COLO829 (cell line): ENCODE measurements at places on chromosomes 12 and 14.

GRCh38 chr12:127660961-127661360 lies 606.0 kb upstream of the TMEM132C start:
- no peak for DNase-seq

- no peak for DNase-seq
Observed at GRCh38 chr14:59429790-59430189, 35.4 kb downstream of the GPR135 start.

- no peak for DNase-seq
Observed at GRCh38 chr14:61663312-61663979, 31.9 kb upstream of the HIF1A start.

- peak; percentile 77 for DNase-seq
Observed at GRCh38 chr12:130925666-130926015, 28.1 kb upstream of the ADGRD1 start.

GRCh38 chr14:84361476-84361875 lies 1168.5 kb upstream of the FLRT2 start:
- DNase-seq: no peak

DNA sequence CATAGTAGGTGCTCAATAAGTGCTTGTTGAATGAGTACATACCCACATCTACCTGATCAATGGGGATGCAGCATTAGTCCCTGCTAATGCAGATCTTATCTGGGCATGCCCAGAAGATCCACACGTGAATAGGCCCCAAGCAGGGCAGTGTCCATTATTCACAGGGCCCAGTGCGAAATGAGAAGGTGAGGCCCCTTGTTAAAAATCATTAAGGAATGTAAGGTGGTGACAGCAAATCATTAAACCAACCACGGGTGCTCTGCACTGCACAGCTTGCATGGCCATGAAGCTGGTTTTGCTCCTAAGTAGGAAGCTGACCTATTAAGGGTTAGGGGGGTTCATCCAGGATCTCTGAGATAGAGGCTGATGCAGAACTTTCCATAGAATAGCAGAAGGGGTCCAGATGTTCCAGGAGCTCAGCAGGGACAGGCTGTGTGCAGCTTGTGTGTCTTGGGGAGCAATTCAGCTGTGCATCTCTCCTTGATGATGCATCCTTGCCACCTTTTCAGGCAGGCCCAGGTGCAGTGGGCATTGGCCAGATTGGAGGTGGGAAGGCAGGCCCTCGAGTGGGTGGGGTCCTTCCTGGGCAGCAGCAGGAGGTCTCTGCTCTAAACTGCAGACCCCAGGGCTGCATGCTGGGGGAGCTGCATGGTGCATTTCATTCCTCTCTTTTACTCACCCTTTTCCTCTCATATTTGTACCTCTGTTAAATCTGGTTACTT lies 231.3 kb upstream of the PWP1 start:
- DNase-seq: no peak

DNA sequence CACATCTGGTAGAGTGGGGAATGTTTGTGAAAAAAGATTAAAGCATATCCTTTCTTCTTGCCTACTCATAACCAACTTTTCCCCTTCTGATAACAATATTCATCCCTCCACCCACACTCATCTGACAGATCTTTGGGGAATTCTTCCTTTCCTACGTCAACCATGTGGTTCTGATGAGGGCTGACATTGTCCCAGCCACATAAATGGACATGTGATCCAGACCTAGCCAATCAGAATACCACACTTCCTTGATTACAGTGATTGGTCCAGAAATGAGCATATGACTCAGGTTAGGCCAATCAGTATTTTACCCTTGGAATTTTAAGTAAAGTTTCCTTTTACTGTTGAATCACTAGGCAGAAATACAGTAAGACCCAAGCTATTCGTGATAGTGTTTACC lies 58.9 kb downstream of the GPR65 start:
- no peak for DNase-seq

GRCh38 chr14:100807979-100808734 lies 17.8 kb upstream of the MEG3 start:
- DNase-seq: no peak

DNA sequence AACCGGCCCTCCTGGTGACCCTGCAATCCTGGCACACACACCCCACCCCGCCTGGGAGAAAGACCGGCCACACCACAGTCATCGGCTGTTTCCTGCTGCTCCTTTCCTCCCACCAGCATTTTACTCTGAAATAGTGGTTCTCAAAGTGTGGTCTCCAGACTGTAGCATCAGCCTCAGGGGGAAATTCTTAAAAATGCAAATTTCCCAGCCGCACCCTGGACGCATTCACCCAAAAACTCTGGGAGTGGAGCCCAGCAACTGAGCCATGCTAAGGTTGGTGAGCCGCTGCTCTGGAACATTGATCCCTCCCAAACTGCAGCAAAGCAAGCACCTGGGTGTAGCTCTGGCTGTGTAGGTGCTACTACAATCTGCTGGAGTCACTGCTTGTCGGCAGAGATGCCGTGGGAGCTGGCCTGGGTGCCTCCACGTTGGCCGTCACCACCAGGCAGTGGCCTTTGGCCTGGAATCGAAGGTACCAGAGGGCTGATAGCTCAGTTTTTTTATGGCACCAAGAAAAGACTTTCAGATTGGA lies 38.4 kb upstream of the BCL2L14 start:
- DNase-seq: no peak

DNA sequence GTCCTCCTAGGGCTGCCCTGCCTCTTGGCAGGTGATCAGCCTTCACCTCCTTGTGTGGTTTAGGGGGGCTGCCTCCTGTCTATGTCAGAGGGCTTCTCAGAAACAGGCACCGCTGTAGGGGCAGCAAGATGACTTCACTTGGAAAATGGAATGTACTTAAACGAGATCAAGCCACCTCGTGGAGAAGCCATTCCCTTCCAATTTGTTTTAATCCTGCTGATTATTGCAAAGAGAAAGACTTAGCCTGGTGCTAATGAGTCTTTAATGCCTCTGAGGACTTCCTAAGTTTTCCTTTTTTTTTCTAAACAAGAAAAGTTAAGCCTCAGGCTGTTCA lies 62.3 kb upstream of the RFLNA start:
- no peak for DNase-seq

- DNase-seq: no peak
Observed at GRCh38 chr14:103074729-103075367, 9.2 kb upstream of the LBHD2 start.

- no peak for DNase-seq
Observed at GRCh38 chr14:81406863-81407262, 6.7 kb upstream of the STON2 start.

GRCh38 chr14:51219473-51220448 lies 20.3 kb upstream of the TMX1 start:
- DNase-seq: peak; percentile 48

- DNase-seq: no peak
Observed at GRCh38 chr14:103186909-103187586, 63.8 kb downstream of the TNFAIP2 start.

- DNase-seq: no peak
Observed at GRCh38 chr12:120719072-120719471, 6.6 kb upstream of the ACADS start.

DNA sequence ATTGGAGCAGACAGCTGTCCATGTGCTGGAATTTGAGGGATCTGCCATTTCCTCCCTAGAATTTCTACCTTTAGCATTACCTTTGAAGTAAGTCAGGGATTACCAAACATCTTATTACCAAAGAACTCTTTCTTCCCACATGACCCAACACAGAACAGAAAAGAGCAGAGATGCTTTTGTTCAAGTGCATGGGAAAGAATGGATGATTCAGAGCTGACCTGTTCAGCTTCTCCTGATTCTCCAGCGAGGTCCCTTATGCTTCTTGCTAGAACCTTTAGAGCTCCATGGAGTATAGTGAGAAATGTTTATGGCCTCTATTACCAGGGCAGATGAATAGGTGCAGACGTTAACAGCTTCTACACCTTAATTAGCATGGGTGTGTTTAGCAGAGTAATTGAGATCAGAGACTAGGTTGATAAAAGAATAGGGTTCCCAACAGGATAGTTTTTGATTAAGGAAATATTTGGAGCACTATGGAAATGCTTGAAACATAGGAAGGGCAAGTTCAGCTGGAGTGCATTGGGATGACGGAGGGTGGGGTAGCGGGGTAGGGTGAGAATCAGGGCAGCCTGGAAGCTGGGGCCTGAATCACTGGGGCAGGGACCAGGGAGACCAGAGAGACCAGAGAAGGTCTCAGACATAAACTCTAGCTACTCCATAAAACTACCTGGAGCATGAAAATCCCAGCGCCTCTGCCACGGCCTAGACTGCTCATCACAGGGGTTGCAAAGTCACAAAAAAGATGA lies 223.7 kb downstream of the CACNA1C start:
- no peak for DNase-seq

- no peak for DNase-seq
Observed at GRCh38 chr12:22477894-22478287, 66.5 kb downstream of the C2CD5 start.

DNA sequence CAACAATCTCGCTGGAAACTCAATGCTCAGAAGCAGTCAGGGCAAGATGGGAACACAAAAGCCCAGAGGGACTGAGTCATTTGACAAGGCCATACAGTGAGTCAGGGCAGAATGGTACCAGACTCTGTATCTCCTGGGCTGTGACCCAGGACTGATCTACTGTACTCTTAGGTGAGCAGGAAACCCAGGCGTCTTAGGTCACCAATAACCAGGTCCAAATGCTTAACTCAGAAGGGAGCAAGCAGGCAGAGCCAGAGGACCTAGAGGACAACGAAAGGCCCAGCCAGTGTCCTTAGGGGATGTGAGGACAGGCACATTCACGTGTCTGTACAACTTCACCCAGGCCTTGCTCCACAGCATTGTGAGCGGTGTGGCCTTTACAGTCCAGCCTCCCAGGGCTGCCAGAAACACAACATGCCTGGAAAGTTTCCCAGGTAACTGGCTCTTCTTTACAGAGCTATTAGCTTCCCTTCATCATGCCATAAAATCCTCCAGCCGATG lies 69.9 kb downstream of the ARL6IP4 start:
- no peak for DNase-seq

DNA sequence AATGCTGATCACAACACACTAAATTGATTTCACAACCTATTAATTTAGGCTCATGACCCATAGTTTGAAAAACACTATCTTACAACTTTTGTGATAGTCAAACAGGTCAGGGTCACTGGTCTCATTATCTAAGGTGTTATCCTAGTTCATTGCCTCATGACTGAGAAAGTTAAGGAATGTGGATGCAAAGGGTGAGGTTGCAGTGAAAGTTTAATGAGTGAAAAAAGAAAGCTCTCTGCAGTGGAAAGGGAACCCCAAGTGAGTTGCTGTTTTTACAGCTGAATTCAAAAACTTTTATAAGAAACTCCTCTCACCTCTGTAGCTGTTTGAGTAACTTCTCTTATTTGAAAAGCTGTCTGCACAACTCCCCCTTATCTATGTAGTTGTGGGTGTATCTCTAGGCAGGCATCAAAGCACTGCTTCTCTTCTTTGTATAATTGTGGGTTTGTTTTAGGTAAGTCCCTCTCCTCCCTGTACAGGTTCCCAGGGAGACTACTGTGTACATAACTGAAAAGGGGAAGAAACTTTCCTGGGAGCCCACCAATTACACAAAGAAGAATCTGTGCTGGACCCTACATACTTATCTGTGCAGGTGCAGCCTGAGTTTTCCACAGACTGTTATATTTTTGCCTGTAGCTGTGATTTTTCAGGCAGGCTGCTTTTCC lies 18.9 kb downstream of the DNAL1 start:
- DNase-seq: no peak

GRCh38 chr12:13817131-13817530 lies 164.3 kb downstream of the GRIN2B start:
- no peak for DNase-seq

GRCh38 chr14:71163050-71163841 lies 256.0 kb downstream of the PCNX1 start:
- no peak for DNase-seq

DNA sequence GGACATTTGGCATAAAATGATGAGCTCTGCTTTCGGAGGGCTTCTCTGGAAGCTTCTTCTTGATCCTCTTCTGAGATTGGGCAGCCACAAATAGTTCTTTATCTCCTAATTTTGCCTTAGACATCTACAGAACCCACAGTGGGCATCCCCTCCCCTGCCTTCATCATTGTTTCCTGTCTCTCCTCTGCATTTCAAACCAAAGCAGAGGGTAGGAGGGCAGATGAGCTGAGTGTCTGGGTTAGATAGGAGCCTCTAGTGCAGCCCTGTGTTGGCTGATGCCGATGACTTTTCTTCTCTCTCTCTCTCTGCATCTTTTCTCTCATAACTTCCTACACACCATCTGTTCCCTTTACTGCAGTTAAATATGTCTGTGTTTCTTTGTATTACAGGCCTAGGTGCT lies 8.5 kb upstream of the IL26 start:
- no peak for DNase-seq

DNA sequence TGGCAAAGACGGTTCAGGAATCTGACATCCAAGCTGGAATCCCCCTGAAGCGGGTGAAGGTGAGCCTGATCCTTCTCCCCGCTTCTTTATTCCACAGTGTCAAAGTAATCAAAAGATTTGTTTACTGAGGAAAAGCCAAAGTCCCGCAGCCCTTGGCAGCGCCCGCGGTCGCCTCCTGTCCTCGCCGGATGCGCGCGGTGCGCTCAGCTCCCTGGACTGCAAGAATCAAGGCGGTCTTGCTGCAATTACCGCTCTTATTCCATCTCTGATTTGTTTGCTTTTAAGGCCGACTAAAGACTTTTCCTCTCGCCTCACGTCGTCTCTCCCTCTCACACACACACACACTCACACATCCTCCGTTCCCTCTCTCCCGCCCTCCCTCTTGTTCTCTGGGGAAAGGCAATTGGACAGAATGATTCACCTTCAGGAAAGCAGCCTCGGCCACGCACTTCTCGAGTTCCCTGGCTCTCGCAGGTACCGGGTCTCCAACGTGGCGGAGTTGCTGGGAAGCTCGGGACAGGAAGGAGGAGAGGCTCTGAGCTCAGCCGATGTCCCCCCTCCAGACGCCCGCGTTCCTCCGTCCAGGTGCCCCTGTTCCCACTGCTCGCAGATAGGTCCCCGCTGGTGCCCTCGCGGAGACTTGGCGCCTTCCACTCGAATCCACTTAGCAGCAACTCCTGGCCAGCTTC lies 68.6 kb upstream of the USP15 start:
- DNase-seq: no peak

DNA sequence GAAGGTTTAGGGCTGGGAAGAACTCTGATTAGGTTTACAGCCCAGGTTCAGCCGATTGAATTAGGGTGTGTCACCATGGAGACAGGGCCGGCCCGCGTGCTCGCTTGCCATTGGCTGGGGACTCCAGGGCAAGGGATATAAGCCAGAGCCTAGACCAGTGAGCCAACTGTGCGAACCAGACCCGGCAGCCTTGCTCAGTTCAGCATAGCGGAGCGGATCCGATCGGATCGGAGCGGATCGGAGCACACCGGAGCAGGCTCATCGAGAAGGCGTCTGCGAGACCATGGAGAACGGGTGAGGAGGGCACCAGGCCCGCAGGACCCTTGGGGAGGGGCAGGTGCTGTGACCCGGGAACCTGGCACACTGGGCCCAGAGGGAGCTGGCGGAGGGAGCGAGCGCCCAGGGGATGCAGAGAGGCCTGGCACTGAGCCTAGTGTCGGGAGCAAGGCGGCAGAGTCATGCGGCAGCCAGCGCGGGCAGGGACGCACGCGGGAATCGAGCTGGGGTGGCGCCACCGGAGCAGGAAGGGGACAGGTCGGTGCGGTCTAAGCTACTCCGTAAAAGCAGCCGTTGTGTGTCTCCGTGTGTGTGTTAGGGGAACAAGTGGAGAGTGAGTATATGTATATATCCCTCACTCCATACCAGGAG lies at the start of gene PNP:
Gene PNP (plus strand): TSS at position 165 of the 648 bp plus-strand sequence. CDS start 119 bp downstream, at position 284.
- DNase-seq: peak; percentile 77
